ENCODE measurements at places on chromosomes 5 and 9.
A peak's percentile ranks its signal among the peaks of the same experiment; 100 is the strongest.

DNA sequence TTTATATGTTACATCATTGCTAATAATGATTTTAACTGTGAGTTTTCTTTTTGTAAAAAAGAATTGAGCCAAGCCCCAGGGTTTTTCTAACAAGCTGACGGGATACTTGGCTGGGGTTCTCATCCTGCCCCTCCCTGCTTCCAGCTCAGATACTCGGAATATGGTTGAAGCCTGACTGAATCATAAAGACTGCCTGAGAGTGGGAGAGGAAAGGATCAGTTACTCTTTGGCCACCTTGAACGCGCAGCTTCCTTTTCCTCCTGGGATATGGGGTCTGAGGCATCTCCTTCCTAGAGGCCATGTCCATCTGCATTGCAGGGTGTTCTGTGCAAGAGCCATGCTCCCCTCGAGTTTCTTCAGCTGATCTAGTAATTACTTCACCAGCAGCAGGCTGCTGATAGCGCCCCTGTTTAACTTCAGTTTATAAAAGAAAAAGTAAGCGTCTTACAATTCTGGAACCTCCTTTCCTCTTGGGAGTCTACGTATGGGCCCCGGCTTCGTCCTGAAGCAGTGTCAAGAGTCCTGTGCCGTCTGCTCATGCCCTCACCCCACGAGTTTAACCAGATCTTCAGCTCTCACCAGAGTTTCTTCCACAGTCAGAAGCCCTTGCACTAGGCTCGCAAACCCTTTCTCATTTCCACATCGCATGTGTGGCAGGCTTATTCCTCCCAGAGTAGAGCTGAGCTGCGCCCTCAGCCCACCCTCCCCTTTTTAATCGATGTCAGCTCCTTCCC is 130.0 kb downstream of the MVB12B start:
- no peaks in the 10 kb centered on the region for H3K27me3 ChIP-seq
- H3K4me3 ChIP-seq, result no peak overlapping the region
- DNase-seq, result peak; percentile 17
- H3K27ac ChIP-seq, result no peak overlapping the region
- no peaks in the 10 kb centered on the region for H3K4me1 ChIP-seq

DNA sequence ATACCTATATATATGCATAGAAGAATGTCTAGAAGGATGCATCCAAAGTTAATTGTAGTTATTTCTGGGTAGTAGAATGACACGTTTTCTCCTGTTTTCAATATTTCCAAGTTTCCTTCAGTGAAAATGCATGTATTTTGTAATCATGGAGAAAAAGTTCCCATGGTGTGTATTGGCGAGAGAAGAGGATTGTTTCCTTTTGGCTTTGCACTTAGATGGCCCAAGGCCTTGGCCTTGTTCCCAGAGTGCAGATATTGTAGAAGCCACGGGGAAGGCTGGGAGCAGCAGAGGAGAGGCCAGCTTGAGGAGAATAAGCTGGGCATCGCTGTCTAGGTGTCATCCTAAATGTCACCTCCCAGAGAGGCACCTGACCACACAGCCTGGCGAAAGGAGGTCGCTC is 44.0 kb downstream of the IRF1 start:
- no peak overlapping the region for H3K27ac ChIP-seq
- H3K36me3 ChIP-seq, result peaks cover 2% of the 10 kb centered on the region
- peaks cover 8% of the 10 kb centered on the region for H3K4me1 ChIP-seq
- no peak for DNase-seq
- no peaks in the 10 kb centered on the region for H3K27me3 ChIP-seq

DNA sequence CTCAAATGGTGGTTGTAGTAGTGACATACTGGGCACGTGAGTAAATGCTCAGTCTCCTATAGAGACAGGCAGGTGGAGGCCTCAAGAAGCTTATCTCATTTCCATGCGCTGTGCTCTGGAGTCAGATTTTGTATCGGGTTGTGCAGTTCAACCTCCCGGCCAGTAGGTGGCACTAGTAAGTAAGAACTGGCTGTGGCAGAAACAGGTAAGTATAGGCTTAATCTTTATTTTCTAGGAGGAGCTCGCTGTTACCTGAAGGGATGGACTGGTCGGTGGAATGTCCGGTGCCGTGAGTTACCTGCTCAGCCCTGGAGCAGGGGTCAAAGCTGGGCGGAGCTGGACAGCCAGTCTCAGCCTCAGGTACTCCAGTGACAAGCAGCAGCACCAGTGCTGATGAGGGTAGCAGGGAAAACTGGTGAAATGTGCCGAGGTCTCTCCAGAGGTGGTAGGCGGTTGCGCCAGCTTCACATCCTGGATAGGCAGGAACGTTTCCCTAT is 880.1 kb upstream of the SEMA6A start:
- H3K4me3 ChIP-seq, result no peak overlapping the region
- no peak overlapping the region for H3K27ac ChIP-seq
- DNase-seq, result peak; percentile 89
- H3K27me3 ChIP-seq, result no peaks in the 10 kb centered on the region

GRCh38 chr9:112361601-112362000 is 18.3 kb upstream of the HSDL2 start:
- H3K36me3 ChIP-seq, result peaks cover 12% of the 10 kb centered on the region
- DNase-seq, result no peak
- no peak overlapping the region for H3K27ac ChIP-seq
- no peaks in the 10 kb centered on the region for H3K27me3 ChIP-seq
- no peaks in the 10 kb centered on the region for H3K4me1 ChIP-seq
- no peak overlapping the region for H3K4me3 ChIP-seq

DNA sequence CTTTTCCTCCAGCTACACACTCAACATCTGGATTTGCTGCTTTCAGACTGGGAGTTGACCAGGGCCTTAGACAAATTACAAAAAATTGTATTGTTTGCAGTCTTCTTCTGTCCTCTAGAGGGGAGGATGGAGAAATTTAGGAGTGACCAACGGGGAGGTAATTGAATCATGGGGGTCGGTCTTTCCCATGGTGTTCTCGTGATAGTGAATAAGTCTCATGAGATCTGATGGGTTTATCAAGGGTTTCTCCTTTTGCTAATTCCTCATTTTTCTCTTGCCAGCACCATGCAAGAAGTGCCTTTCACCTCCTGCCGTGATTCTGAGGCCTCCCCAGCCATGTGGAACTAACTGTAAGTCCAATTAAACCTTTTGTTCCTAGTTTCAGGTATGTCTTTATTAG is 4.2 kb downstream of the IFNA8 start:
- no peaks in the 10 kb centered on the region for H3K4me1 ChIP-seq
- no peak for DNase-seq
- no peak overlapping the region for H3K27ac ChIP-seq
- H3K4me3 ChIP-seq, result no peak overlapping the region
- H3K27me3 ChIP-seq, result no peaks in the 10 kb centered on the region
- no peaks in the 10 kb centered on the region for H3K36me3 ChIP-seq

- H3K27ac ChIP-seq, result no peak overlapping the region
- peak; percentile 52 for DNase-seq
- no peaks in the 10 kb centered on the region for H3K27me3 ChIP-seq
- no peaks in the 10 kb centered on the region for H3K4me1 ChIP-seq
- H3K36me3 ChIP-seq, result no peaks in the 10 kb centered on the region
Measured at GRCh38 chr5:60395712-60396329, 304.1 kb downstream of the DEPDC1B start.

DNA sequence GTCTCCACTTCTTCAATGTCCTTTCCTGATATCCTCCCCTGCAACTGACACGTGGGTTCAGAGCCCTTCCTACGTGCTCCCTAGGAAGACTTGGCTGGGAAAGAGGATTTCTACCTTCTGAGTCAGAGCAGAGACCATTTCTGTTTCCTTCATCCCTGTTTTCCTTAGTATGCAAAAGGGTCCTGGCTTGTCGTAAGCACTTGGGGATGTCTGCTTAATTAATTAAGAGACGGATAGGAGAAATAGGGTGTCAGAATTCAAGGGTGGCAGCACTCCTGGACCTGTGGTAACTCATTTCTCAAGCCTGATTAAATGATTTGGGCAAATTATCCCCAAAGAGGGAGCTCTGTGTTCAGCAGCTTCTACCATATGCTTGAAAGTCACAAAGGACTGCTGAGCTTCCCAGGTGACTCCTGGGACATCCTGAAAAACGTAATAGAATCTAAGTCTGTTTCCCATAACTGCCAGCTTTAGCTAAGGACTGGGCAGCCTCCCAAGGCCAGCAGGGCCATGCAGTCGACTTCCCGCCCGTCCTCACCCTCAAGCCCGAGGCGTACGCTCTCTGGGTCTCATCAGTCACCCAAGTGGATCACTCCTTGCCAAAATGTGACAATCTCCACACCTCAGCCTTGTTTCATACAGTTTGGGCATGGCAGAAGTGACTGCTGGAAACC is 20.5 kb downstream of the ABCA1 start:
- no peaks in the 10 kb centered on the region for H3K27me3 ChIP-seq
- H3K4me1 ChIP-seq, result peaks cover 4% of the 10 kb centered on the region

- no peaks in the 10 kb centered on the region for H3K4me1 ChIP-seq
- no peaks in the 10 kb centered on the region for H3K27me3 ChIP-seq
- H3K4me3 ChIP-seq, result no peak overlapping the region
- H3K27ac ChIP-seq, result no peak overlapping the region
- DNase-seq, result no peak
Measured at GRCh38 chr5:146419696-146420095, 27.4 kb upstream of the TCERG1 start.

DNA sequence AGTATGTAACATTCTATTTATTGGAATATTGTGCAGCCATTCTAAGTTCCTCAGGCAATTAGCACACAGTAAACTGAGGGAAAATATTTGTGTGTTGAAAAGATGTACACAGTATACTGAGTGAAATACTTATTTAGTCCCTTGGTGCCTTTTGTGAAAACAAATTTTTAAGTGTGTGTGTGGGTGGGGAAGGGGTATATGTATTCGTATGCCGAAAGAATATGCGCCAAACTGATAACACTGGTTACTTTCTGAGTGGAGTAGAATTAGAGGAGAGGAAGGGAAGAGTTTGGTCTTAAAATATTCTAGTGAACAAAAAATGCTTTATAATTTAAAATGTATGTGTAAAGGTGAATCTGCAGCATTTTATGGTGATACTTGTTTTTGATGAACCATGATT is 3.1 kb downstream of the DCP2 start:
- H3K36me3 ChIP-seq, result peaks cover 14% of the 10 kb centered on the region
- no peak for DNase-seq
- no peak overlapping the region for H3K27ac ChIP-seq
- H3K4me1 ChIP-seq, result peaks cover 7% of the 10 kb centered on the region
- peak overlapping the region; percentile 37 for H3K4me3 ChIP-seq

DNA sequence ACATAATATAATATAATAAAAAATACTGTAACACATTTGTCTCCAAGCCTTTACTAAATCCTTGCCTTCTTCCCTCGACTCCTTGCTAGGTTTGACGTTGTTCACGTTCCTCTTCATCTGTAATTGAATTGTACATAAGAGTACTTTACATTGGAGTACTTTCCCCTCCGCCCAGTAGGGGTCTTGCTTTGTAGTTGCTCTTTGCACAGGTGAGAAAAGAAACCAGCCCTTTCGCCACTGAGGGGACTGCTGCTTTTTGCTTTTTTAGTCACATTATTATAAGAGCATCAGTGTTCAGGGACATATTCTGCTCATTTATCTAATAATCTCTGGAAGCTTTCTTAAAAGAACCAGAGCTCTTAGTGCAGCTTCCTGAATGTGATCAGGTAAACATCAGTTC is 115.0 kb downstream of the CETN3 start:
- no peaks in the 10 kb centered on the region for H3K36me3 ChIP-seq
- no peak overlapping the region for H3K27ac ChIP-seq
- no peak overlapping the region for H3K4me3 ChIP-seq
- peak; percentile 30 for DNase-seq

- no peak overlapping the region for H3K4me3 ChIP-seq
- H3K27ac ChIP-seq, result no peak overlapping the region
- no peaks in the 10 kb centered on the region for H3K36me3 ChIP-seq
Measured at GRCh38 chr5:171116719-171117118, 192.3 kb upstream of the TLX3 start.

GRCh38 chr5:101534491-101535110 is 631.5 kb upstream of the ST8SIA4 start:
- no peaks in the 10 kb centered on the region for H3K27me3 ChIP-seq
- no peaks in the 10 kb centered on the region for H3K36me3 ChIP-seq
- DNase-seq, result peak; percentile 30
- peaks cover 2% of the 10 kb centered on the region for H3K4me1 ChIP-seq
- H3K27ac ChIP-seq, result no peak overlapping the region

DNA sequence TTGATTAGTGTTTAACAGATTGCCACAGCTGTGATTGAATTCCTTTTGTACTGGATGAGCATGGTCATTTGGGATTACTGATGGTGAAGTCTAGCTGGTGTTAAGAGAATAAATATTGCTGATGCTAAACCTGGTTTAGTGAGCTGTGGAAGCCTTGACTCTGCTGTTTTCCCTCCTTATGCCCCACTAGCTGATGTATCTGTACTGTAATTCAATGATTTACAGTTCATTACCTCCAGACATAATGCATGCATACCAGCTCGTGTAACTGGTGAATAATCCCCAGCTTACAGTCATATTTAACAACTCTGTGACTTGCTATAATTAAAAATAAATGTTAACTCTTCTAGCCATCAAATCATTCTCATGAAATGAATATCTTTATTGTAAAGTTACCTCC is 1.7 kb upstream of the CMYA5 start:
- H3K27me3 ChIP-seq, result no peaks in the 10 kb centered on the region
- DNase-seq, result no peak
- H3K4me3 ChIP-seq, result no peak overlapping the region
- H3K36me3 ChIP-seq, result peaks cover 14% of the 10 kb centered on the region

DNA sequence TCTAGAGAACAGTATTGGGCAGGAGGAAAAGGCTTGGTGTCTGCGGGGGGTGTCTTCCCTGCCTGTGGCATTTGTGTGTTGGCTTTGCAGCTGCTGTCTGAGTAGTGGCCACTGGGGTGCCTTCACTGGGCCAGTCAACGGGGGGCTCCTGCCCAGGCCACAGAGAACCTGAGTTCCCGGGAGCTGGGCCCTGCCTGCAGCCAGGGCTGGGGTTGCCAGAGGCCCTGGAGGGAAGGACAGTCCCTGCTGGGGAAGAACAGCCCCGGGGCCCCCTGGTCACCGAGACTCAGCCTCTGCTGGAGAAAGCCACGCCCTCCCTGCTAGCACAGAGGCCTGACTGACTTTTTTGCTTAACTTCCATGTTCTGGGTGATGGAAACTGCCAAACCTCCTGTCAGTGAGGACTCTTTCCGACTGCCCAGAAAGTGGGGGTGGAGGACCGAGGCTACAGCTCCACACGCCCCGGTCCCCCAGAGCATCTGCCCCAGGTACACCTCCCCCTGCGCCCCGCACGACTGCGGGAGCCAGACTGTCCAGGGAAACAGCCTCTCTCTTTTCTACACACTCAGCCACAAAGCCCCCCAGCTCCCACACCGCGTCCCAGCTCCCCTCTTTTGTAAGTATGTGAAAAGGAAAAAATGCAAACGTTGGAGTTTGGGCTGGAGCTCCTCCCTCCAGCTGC is 133.4 kb downstream of the DAB2IP start:
- no peak overlapping the region for H3K27ac ChIP-seq
- no peaks in the 10 kb centered on the region for H3K27me3 ChIP-seq
- no peak overlapping the region for H3K4me3 ChIP-seq
- peaks cover 2% of the 10 kb centered on the region for H3K4me1 ChIP-seq

DNA sequence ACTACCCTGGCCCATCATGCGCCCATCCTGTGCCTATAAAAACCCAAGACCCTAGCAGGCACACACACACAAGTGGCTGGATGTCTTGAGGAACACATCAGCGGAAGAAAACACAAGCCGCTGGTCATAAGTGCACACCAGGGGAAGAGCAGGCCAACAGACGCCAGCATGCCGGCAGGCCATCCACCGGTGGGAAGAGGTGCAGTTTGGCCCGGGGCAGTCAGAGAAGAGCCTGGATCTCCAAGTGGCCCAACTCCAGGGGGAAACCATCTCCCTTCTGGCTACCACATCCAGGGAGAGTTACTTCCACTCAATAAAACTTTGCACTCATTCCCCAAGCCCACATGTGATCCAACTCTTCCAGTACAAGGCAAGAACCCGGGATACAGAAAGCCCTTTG is 2001.3 kb upstream of the NUDT12 start:
- DNase-seq, result peak; percentile 23
- H3K4me3 ChIP-seq, result no peak overlapping the region
- no peaks in the 10 kb centered on the region for H3K36me3 ChIP-seq
- H3K4me1 ChIP-seq, result no peaks in the 10 kb centered on the region
- no peak overlapping the region for H3K27ac ChIP-seq

All from H9 (cell line).